ENCODE measurements at places on chromosomes 3 and 15.

DNA sequence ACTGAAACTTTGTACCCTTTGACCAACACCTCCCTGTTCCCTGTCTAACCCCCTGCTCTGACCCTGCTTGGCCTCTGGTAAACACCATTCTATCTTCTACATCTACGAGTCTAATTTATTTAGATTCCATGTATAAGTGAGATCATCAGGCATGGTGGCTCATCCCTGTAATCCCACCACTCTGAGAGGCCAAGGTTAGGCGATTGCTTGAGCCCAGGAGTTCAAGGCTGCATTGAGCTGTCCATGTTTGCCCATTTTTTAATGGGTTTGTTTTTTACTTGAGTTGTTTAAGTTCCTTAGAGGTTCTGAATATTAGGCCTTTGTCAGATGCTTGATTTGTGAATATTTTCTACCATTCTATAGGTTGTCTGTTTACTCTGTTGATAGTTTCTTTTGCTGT is 16.9 kb downstream of the FBXW12 start:
- DNase-seq, result no peak

DNA sequence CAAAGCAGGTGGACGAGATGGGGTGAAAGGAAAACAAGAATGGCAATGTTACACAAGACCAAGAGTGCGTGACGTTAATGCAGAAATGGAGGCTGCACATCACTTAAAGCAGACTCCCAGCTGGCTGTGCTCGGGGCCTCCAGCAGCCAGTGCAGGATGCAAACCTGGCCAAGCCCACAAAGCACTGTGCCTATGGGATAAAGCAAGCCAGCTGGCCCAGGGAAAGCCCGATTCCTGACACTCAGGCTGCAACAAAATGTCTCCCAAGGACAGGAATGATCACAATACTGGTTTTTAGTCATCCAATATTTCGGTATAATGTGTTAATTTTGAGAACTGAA is 86.2 kb downstream of the SEC22A start:
- DNase-seq, result no peak

DNA sequence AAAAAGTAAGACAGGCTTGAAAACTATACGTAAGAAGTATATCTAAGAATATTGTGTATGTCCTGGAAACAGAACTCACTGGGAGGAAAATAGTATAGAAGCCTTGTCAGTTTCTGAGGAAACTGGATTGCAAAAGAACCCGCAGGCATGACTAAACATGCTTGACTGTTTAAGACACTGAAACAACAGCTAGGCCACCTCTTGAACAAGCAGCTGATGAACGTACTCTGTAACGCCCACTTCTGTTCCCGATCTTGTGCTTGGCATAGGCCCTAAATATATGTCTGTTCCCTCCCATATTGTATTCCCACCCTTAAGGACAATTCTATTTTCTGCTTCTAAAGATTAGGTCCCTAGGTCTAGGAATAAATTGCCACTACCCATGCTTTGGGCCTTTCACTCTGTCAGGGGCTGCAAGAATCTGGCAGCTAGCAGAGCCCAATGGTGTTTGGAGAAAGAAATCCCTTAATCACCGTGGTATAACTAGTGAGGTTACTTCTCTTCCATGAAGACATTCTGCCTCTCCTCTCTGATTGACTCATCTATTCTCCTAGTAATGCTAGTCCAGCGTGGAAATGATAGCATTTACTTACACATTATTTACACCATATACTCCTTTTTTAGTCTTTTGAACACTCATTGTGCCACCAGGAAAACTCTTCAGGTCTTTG is 46.2 kb downstream of the CD200 start:
- no peak for DNase-seq

- no peak for DNase-seq
Measured at GRCh38 chr3:4974154-4974553, 5.1 kb upstream of the BHLHE40 start.

DNA sequence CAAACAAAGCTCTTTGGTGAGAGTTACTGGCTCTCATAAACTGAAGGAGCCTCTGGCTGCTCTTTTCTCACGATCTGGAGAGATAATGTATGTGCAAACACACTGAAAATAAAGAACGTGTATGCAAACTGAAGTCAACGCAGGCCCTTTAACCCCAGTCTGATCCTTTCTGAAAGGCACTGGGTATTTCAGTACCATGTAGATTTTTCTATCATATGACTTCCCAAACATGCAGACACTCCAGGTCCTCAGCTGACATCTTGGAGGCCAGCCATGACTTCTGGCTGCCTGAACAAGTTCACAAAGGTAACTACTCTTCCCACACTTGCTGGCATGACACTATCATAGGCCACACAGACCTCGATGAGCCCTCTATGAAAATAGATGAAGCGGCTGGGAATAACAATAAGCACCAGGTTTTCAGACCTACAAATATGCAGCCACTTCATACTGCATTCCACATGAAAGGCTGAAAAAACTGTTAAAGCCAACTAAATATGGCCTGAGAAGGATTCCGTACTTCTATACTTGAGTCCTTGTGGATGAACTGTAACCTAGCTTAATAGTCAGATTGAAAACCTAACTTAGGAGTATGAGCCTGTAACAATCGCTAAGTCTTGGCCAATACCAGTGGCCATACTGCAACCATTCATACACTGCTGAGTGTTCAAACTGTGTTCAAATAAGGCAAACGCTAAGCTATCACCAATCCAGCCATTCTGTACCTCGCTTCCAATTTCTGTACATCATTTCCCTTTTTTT is 121.3 kb downstream of the THRB start:
- no peak for DNase-seq

- DNase-seq, result peak; percentile 45
Measured at GRCh38 chr15:73051807-73052652, at the start of gene NEO1. NEO1 (plus strand) TSS chr15:73052463; CDS start chr15:73052676, 213 bp downstream.

DNA sequence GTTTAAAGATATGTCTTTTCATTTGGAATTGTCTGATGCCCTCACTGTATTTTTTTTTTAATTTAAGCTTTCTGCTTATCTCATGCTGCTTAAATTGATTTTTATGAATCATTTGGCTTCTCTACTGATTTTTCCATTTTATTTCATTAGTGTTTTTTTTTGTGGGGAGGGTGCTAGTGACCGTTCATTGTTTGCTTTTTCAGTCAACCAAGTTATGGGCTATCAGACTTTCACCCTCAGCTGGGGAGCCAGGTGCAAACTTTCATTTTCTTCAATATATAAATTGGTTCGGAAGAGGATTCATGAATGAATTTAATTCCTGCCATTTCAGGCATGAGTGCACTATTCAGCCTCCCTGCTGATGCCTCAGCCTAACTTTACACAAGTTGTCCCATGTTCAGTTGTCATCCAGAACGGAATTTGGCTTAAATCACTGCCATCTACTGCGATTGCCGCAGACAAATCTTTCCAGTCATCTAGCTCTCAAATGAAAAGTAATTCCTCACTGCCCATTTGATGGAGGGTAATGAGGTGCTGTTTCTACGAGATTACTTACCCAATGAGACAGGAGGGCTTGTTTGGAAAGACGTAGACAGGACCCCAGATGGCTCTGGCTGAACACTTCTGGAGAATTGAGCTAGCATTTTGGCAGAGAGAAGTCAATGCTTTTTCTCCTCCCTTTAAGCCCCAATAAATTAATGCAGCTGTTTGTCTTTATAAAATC is 89.9 kb upstream of the RORA start:
- no peak for DNase-seq

DNA sequence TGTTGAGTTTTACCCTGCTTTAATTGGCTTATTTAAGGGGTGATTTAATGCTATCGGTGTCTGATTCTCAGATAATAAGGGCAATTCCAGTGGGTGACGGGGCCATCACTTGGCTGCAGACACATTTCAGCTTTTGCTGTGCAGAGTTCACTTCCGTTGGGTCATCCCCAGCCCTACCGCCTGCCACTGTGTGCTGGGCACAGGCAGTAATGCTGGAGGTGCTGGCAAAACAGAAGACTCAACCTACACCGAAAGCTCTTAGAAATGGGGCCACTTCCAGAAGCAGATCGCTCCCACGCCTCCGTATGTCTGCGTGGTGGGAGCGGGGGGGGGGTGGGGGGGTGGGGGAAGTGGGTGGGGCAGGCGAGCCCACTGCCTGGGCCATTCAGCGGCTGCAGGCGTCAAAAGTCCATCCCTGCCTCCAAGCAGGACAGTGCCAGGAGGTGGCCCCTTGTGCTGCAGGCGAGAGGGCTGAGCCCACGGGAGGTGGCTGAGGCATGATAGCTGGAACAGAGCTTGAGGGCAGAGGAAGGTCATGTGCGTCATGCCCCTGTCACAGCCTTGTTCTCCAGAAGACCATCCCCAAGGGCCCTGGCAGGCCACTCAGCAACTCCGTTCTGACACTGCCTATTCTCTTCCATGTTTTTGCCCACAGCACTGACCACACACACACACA is 128.3 kb downstream of the ATP10A start:
- no peak for DNase-seq

DNA sequence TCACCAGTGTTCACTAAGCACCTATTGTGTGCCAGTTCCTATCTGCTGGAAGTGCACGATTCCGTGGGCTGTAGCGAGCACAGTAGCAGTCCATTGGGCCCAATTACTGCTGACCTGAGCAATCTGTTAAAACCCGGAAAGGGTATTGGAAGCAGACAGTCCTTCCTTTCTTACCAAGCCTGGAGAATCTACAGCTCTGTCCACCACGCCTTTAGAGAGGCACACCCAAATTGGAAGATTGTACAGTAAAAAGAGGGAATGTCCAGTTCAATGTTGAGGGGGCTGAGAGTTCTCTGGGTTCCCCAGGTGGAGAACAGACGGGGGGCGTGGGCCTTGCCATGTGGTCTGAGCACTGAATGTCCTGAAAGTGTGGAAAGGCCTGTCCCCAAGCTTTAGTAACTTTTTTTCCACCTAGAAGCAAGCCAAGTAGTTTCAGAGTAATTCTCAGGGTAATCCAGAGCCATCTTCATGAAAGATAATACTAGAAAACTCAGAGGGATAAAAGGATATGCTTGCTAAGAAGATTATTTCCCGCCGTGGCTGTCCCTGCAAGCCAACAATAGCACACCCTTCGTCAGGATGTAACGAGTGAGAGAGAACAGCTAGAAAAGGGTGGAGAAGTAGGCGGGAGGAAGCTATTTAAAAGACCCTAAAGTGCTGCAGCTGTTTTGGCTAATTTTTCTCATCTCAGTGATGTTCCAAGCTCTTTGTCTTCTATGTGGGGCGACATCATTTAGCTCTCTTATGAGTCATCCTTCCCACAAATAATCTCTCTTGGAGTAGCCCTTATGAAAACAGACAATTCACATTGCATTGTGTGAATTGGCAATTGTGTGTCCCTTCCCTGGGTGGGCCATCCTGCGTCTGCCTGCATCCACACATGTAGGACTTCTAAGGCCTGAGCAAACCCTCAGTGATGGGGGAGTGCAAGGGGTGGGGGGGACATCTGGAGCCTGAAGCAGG is 181.0 kb downstream of the ATG7 start:
- no peak for DNase-seq

DNA sequence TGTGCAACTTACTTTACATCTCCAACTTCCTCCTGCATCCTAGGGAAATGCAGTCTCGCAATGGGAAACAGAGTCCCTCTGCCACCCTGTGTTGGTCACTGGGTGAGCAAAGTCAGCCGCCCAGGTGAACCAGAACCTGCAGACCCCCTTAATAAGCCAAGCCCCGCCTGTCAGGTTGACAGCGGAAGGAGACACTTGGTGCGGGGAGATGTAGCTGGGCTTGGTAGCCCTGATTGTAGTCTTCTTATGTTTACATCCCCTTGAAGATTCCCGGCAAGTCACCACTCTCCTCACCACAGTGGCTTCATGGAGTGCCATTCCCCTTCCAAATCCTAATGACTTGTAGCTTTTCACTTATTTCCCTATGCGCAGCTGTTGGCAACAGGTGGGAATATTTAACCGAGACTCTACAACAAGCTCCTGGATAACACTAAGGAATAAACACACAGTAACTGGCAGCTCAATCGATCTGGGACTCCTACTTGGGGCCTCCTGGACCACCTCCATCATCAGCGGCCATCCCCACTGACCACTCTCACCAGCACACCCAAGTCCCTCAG is 17.7 kb upstream of the CLSTN2 start:
- DNase-seq, result no peak

GRCh38 chr3:133393204-133393603 is 6.7 kb upstream of the BFSP2 start:
- DNase-seq, result no peak

DNA sequence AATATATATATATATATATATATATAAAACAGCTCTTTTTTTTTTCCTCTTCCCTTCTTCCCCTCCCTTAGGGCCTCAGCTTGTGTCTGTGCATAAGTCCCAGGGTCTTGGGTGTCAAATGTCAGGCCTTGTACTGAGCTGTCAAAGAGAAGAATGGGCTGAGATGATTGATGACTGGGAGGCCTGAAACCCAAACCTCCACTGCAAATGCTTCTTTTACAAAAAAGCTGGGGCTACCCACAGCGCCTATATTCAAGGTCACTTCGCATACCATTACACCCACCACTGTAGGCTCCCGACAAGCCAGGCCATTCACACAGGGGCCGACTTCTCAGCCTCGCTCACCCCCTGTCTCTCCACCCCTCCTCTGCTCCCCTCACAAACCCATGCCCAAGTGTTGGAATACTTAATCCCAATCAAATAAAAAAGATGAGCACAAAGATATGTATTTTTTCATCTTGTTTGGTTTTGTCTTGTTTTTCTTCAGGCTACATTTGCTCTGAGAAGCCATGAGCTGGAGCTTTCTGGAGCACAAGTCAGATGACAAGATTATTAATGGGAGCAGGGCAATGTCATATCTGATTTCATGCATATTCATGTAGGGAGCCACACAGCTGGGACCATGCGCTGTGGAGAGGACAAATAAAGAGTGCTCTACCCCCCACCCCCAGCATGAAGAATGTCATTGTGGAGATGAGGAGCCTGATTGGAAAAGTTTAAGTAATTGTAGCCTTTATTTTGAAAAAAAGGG is 614.4 kb upstream of the NR2F2 start:
- no peak for DNase-seq

DNA sequence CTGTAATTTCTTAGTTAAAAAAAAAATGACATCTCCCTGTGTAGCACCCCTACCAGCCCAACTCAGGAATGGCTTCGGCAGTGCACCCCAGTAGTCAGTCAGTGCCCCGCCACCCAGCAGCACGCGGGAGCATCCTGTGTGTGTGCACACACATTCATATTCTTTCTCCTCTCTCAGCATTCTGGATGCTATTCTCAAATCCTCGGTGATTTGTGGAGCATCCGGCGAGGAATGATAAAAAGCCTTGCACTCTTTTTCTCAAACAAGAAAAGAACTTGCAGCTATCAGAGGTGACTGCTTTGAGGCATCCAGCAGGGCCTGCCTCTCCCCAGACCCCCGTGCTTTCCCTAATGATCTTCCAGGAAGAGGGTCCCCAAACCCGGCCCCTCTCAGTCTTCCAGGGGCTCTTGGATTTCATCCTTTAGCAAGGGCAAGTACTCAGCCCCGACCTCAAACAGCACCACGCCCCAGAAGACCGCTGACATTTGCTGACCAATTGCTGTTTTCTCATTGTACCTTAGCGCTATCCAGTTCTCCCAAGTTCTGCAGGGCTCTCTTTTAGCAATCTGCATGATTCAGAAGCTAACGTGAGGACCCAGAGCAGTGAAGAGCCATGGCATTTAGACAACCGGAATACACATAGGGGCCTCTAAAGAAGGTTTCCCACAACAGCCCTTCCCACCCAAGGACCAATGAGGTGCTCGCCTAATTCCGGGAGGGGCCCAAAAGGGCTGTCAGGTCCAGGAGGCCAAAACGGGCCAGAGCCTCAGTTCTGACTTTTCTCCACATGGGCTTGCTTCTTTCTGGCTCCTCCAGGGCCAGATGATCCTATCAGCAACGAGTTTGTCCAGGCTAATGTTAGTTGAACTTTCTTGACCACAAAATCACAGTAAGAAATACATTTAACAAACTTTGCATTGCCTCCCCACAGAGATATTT is 72.2 kb downstream of the FAM174B start:
- no peak for DNase-seq

GRCh38 chr15:76199106-76200082 is 111.9 kb downstream of the ETFA start:
- no peak for DNase-seq

GRCh38 chr15:73082812-73083211 is 30.5 kb downstream of the NEO1 start:
- no peak for DNase-seq
